Left forelimb (tissue), 1 donor: ENCODE measurements at places on chromosomes 13 and 19.

GRCh38 chr13:101258509-101258908, 157.8 kb downstream of the NALCN start:
- DNase-seq: no peak

DNA sequence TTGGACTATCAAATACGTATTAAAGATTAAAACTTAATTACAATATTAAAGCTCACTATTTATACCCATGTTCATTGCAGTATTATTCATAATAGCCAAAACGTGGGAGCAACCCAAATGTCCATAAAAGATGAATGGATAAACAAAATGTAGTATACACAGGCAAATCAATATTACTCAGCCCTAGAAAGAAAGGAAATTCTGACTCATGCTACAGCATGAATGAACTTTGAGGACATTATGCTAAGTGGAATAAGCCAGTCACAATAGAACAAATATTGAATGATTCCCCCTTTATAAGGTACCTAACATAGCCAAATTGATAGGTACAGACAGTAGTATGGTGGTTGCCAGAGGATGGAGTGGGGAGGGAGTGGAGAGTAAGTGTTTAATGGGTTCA, 457.3 kb downstream of the FGF14 start:
- no peak for DNase-seq

DNA sequence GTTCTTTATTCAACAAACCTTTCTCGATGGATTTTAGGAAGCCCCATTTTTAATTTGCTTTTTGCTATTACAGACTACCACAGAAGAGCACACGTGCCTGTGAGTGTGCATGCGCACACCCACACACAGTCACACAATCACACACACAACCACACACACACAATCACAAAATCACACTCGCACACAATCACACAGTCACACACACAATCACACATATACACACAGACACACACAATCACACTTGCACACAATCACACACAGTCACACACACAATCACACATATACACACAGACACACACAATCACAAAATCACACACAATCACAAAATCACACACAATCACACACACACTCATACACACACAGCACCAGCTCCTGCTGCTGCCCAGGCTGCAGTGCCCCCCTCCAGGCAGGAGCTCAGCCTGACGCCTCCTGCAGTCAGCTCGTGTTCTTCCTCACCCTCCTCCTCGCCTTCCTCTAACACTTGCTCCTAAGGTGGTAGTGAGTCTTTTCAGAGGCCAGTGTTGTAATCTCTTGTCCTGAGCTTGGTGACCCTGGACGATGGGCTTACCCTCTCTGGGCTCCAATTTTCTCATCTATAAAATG, 125.0 kb upstream of the SOX1 start:
- no peak for DNase-seq

- DNase-seq: no peak
Measured at GRCh38 chr19:1974381-1975161, 33.6 kb downstream of the CSNK1G2 start.

GRCh38 chr19:40229926-40230417, 3.5 kb upstream of the CCNP start:
- no peak for DNase-seq

DNA sequence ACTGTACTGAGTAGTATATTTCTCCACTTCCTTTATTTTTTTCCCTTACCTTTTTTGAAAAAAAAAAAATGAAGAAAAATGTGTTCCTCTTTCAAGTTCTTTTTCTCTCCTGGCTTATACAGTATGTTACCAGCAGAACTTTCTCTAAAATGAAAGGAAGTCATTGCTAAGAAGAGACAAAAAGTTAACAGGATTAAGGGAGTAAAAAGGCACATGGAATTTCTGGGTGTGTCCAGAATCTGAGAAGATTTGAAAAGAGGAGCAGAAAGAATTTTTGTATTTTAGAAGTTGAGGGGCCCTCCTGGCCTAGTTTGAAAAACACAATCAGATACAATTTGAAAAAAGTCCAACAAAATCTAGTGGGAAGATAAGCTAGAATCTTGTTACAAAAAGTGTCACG, 21.0 kb upstream of the TRIM13 start:
- no peak for DNase-seq

- DNase-seq: no peak
Measured at GRCh38 chr19:13807421-13808021, 12.3 kb downstream of the ZSWIM4 start.

DNA sequence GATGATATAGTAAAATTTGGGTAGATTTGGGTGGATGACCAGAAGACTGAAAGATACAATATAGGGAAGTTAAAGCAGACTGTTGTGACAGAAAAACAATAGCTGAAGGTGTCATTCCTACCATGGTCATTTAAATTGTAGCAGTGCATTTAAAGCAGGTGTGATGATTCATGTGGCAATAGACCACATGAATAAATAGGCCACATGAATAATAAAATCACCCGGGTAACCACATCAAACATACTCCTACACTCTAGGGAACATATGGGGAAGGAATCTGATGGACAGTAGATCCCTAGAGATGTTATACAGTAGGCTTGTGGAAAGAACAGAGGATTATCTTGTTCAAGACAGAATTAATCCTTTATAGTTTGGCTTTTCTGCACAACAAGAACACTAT, 392.6 kb downstream of the SLITRK5 start:
- DNase-seq: no peak

GRCh38 chr13:73449252-73449651, 390.4 kb downstream of the KLF5 start:
- no peak for DNase-seq

DNA sequence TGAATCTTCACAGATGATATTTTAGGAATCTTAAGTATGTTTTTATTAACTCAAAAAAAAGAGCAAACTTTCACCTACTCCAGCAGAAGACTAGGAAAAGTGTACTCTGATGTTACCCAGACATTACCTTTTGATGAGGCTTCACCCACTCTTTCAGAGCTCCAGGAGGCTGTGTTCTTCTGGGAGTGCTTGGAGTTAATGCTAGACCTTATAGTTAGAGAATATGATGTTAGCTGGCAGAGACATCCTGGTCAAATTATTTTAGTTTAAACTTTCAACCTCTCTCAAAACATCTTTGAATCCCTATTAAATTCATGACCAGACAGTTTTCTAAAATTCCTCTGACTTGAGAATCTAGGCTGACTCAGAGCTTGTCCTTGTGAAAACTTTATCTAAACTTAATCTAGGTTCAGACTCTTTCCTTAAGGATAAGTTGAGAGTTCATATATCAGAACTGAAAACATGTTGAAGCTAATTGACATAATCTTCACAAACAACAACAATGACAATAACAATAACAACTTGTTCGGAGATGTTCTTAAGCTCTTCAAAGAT, 82.8 kb downstream of the ITGBL1 start:
- no peak for DNase-seq

- no peak for DNase-seq
Measured at GRCh38 chr13:30338331-30338851, 31.0 kb upstream of the KATNAL1 start.

- no peak for DNase-seq
Measured at GRCh38 chr13:95317039-95317989, 16.1 kb upstream of the ABCC4 start.

DNA sequence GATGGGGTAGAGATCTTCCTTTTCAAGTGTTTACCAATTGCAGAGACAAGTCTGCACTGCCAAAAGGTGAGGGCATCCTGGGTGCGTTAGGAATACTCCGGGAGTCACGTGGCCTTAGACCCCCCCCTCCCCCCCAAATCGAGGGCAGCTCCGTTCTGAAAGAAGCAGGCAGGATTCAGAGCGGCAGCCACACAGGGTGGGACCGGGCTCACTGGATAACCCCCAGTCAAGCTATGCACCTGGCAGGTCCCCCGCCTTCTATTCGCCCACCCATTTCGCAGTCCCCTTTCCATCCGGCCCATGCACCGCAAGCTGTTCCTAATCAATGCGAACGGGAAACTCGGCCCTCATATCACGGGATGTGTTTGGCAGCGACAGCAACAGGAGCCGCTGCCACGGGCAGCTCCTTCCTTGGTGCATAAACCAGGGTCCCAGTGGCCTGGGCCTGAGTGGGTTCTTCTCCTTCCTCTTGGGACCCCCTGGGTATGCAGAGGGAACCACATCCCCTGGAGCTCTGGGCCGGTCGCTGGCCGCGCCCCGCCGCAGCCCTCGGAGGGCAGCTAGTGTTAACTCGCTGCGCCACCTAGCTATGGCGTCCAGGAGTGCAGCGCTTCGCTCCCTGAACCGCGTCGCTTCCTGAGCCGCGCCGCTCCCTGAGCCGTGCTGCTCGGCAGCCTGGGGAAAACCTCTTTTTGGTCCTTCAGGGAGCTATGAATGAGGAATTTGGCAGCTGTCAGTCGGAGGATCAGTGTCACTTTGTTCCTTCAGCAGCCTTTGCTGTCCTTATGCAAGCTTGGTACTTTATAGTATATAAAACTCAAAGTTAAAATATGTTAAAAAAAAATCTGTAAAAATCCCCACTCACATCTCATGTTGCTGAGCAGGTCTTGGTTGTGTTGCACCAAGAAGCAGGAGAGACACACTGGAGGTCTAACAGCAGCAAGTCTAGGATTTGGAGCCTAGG, 41.4 kb downstream of the LYL1 start:
- DNase-seq: peak; percentile 87

GRCh38 chr19:39813264-39813993, 20.5 kb downstream of the DYRK1B start:
- DNase-seq: no peak

GRCh38 chr13:35884211-35884760, 246.9 kb downstream of the DCLK1 start:
- DNase-seq: no peak

DNA sequence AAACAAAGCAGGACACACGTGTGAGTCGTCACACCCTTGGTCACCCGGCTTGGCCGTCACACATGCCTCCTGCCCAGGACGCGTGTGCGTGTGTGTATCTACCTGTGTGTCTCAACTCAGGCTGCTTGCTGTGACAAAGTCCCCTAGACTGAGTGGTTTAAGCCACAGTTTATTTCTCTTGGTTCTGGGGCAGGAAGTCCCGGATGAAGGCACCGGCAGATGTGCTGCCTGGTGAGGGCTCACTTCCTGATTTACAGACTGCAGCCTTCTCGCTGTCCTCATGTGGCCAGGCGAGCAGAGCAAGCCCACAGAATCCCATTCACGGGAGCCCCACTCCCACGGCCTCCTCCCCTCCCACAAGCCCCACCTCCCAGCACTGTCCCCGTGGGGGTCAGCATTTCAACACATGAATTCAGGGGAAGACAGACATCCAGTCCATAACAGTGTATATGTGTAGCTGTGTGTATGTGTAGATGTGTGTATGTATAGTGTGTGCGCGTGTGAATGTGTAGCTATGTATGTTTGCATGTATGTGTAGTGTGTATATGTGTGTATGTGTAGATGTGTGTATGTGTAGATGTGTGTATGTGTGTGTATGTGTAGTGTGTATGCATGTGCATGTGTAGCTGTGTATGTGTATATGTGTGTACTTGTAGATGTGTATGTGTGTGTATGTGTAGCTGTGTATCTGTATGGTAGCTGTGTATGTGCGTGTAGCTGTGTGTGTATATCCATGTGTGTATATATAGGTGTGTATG, 51.5 kb downstream of the MCF2L start:
- no peak for DNase-seq

DNA sequence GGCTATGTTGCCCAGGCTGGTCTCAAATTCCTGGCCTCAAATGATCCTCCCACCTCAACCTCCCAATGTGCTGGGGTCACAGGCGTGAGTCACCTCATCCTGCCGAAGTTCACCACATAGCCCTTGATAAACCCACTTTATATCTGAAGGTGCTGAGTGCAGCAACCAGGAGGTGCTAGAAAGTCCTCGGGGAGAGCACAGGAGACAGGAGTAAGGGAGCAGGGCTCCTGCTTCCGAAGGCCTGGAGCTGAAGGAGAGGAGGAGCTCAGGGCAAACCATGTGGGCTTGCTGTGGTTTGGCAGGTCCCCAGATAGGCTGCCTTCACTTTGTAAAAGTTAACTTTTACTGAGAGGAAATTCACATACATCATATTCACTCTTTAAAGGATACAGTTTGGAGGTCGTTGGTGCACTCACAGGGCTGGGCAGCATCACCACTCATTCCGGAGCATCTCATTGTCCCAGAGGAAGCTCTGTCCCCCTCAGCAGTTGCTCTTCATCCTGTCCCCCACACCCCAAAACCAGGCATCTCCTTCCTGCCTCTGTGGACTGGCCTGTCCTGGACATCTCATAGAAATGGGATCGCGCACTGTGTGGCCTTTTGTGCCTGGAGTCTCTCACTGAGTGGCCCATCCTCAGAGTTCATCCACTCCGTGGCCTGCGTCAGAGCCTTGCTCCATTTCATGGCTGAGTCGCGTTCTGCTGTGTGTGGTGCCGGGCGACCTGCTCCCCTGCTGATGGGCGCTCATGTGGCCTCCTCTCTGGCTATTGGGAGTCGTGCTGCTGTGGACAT, 49.5 kb downstream of the KDM4B start:
- DNase-seq: no peak

- DNase-seq: no peak
Measured at GRCh38 chr13:70253834-70254233, 145.6 kb upstream of the KLHL1 start.

GRCh38 chr13:76724421-76724820, 161.8 kb downstream of the KCTD12 start:
- no peak for DNase-seq

- DNase-seq: no peak
Measured at GRCh38 chr19:53388904-53389303, 6.0 kb upstream of the ZNF765 start.

DNA sequence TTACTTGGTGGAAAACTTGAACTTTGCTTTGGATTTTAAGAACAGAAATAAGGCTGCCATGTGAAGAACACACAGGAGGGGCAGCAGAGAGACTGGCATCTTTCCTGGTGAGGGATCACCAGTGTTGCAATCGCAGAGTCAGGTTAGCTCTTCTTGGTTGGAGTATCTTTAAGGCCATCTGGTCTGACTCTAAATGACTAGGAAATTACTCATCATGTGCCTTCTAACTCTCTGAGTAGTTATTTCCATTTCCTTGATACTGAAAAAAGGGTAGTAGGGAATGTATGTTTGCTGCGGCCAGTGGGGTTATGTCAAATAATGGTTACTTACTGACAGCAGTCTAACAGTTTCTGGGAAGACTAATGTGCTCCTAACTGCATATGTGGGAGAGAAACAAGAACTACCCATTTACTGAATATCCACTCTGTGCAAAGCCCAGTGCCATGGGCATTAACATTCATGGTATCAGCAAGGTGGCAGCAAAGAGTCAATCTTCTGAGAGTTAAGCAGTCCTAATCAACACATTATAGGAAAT, 122.1 kb downstream of the COG6 start:
- no peak for DNase-seq
